Stimulated activated naive CD4-positive, alpha-beta T cell treated with Interleukin-2 at 50 U/mL for 16 hours (primary cell): ENCODE measurements at places on chromosomes 2 and 18.

GRCh38 chr18:11658989-11659388, 30.1 kb upstream of the GNAL start:
- DNase-seq: no peak

GRCh38 chr18:72197591-72197990, 346.6 kb downstream of the CBLN2 start:
- DNase-seq: no peak

DNA sequence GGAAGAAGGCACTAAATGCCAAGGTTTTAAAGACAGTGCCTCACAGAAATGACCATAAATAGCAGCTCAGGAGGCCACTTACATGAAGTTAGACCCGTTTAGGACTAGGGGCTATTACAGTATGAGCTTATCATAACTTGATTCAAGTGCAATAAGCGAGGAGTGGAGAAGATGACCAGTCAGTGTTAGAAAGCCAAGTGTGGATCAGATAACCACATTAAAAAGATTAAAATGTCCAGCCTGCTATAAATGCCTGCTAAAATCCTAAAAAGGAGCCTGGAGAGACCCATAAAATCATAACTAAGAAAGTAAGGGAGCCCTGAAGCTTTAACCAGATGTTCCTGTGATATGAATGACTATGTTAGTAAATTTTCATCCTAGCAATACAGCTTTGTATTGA, 117.5 kb upstream of the ZNF521 start:
- DNase-seq: no peak

GRCh38 chr2:10326151-10326616, 23.5 kb downstream of the HPCAL1 start:
- DNase-seq: no peak

GRCh38 chr2:43223521-43224001, 2.8 kb downstream of the ZFP36L2 start:
- DNase-seq: no peak

DNA sequence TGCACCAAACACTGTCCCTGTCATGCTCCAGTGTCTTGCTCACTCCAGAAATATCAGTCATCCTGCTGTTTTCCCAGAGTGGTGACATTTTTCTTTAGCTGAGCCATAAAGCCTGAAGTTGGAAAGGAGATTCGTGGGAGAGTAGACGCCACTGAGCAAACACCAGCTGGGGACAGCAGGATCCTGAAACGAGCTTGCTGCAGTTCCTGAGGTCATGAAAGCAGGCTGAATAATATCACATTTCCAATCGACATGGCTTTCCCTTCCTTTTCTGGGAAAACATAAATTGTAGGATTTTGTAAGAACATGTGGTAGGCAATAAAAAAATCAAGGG, 276.4 kb downstream of the CDCA7 start:
- DNase-seq: no peak

GRCh38 chr2:73906847-73907505, 14.2 kb downstream of the ACTG2 start:
- DNase-seq: no peak

GRCh38 chr2:195608768-195609454, 48.1 kb upstream of the SLC39A10 start:
- DNase-seq: no peak

GRCh38 chr2:60961457-60961856, 56.1 kb upstream of the PEX13 start:
- no peak for DNase-seq

DNA sequence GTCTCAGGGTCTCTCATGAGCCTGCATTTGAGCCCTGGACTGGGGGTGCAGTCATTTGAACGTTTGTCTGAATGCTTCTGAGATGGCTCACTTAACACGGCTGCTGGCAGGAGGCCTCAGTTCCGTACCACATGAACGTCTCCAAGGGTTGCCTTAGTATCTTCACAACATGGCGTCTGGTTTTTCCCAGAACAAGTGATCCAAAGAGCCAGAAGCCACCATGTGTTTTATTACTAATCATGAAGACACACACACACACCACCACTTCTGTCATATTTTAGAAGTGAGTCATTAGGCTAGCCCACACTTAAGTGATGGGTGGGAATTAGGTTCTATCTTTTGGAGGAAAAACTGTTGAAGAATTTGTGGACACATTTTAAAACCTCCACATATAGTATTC, 15.0 kb upstream of the MYO1B start:
- no peak for DNase-seq

DNA sequence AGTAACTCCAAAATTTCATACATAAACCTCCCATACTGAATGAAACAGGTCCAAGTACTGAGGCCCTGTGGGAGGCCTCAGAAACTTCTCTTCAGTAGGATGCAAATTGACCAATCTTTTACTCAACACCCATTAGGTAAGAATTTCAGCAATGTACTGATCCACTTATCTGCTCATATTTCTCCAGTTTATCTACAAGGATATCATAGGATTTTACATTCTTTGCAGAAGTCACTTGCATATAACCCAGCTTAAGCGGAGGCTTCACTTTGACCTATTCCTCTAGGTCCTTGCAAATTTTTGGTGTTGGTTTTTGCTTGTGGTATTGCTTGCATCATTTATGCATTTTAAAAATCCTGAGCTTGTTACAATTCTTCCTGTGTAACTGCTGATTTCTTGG, 28.8 kb upstream of the SLC3A1 start:
- no peak for DNase-seq

DNA sequence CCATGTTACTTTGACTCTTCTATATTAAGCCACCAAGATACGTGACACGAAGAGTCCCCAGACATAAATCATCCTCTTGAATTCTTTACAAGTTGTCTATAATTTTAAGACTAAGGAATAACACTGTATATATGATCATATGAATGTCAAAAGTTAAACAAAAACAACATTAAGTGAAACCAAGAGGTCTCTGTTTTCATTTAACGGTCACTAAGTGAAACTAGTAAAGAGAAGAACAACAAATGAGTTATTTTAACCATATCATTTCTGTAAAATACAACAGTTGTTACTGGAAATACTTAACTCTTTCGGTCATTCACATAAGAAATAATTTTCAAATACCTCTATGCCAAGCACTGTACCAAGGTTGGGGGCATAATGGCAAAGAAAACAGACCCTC, 45.7 kb upstream of the STK17B start:
- no peak for DNase-seq

DNA sequence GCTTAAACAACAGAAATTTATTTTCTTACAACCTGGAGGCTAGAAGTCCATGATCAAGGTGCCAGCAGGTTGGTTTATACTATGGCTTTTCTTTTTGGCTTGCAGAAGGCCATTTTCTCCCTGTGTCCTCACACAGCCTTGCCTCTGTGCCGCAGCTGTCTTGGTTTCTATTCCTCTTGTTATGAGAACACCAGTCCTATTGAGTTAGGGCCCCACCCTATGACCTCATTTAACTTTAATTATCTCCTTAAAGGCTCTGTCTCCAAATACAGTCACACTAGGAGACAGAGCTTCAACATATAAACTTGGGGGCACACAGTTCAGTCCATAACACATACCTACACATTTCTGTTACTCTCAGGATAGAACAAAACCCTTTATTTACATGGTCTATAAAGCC, 17.3 kb upstream of the RHOB start:
- no peak for DNase-seq

- DNase-seq: no peak
These were observed 6.4 kb downstream of the ZEB2 start for GRCh38 chr2:144513388-144514101.

DNA sequence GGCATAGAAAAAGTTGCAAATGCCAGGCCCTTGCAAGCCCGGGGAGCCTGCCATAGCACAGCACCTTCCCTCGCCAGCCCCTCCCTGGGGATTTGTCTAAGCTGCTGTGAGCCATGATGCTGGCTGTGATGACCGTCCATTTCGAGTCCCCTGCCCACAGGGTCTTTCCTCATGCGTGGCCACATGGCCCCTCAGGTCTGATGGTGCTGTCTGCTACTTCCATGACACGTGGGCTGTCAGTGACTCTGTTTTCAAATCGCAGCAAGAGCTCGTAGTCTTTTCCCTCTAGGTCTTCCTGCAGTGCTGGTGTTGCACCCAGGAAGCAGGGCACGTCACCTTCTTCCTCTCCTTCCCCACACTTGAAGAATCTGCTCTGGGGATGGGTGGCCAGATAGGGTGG, 15.5 kb upstream of the GNAL start:
- no peak for DNase-seq

DNA sequence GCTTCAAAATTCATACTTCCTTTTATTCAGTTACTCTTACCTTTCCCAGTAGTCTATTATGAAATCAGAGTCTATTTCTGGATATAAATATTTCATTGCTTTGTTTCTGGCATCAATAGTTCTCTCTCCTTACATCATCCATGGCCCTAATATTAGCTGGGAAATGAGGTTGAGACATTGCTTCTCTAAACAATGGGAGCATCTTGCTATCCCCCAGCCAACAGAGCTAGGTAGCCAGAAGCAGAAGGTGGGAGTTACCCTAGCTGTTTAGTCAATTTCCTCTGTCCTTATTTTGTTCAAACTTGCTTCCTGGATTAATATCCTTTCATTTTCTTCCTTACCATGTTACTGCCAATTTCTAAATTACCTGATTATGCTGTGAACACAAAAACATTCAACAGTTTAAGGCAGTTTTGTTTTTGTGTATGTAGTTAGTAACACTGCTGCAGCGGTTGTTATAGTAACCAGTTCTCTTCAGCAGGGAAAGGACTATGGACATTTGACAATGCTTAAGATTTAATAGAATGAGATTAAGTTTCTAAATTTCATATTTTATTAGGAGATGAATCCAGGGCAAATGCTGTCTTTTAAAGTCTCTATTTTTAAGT, 160.5 kb upstream of the KCNJ3 start:
- DNase-seq: no peak

- no peak for DNase-seq
These were observed 44.3 kb downstream of the ZNF516 start for GRCh38 chr18:76450452-76451395.

GRCh38 chr18:79524181-79525078, 128.7 kb downstream of the NFATC1 start:
- DNase-seq: peak; percentile 62

- no peak for DNase-seq
These were observed 558.3 kb downstream of the TNS1 start for GRCh38 chr2:217444509-217444908.

DNA sequence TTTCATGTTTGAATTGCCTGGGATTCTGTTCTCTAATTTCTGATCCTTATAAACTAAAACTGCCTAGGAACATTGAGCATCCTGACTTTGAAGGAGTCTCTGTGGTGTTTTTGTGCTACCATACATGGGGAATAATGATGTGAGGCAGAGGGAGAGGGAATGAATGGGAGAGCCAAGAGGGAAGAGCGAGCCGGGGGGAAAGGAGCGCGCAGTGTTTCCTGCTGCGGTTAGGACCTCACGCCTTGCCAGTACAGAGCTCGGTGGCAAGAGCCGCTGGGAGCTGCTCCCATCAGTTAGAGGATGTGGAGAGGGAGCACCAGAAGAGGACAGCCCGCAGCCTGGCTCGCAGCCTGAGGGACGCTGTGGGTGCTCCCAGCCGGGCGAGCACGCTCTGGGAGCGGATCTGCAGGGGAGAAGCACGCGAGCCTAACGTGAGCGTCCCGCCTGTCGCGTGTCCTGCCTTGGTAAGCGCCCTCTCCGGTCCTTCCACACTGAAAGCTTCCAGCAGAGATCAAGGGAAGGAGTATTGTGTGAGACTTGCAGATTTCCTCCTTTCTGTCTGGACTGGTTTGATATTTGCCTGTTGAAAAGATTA, 114.7 kb downstream of the FAM210A start:
- no peak for DNase-seq

DNA sequence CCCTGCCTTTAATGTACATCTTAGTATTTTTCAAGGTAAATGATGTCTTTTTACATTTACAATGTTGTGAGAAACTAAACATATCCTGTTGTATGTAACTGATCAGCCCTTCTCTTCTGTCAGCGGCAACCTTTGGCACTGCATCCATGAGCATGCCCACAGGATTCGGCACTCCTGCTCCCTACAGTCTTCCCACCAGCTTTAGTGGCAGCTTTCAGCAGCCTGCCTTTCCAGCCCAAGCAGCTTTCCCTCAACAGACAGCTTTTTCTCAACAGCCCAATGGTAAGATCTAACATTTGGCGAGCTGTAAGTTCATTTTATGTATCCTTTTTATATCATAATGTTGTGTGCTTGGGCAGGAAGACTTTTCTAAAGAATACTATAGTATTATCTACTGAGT, 46.9 kb upstream of the SCYGR2 start:
- no peak for DNase-seq

DNA sequence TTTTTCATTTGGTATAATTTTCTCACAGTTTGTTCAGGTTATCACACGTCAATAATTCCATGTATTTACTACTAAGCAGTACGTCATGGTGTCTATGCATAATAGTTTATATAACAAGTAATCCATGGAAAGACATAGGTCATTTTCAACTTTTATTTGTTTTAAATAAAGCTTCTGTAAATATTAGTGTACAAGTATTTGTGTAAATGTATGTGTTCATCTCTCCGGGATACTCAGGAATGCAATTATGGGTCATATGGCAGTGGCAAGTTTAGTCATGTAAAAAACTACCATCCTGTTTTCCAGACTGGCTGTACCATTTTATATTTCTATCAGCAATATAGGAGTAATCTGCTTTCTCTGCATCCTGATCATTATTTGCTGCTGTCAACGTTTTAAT, 231.1 kb upstream of the ZNF804A start:
- DNase-seq: no peak

- no peak for DNase-seq
These were observed 181.9 kb upstream of the MEIS1 start for GRCh38 chr2:66253066-66253465.

- DNase-seq: no peak
These were observed 70.2 kb upstream of the ITM2C start for GRCh38 chr2:230794497-230794896.

DNA sequence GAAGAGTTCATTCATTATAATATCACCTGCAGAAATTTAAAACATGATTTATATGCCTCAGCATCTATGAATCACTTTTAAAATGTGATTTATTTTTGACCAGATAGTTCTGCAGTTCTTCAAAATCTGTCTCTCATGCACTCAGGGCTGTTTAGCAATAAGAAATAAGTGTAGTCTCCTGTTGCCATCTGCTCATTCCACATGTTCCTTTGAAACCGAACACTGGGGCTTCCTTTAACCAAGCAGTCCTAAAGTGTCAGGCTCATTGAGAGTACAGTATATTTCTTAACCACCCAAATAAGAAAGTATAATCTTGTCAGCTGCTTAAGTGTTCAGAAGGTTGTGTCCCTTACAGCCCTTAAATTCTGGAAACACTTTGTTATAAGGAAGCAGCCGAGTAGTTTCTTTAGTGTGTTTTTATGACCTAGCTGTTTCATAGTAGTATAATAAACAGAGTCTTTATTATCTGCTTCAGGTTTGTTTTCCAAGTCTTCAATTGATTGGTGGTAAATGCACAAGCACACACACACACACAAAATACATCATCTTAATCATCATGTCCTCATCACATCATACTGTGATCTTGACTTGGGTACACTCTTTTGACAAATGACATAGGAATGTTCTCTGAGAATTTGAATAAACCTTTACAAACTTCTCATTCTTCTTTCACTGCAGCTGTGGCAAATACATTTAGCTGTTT, 10.4 kb downstream of the WDR7 start:
- no peak for DNase-seq

DNA sequence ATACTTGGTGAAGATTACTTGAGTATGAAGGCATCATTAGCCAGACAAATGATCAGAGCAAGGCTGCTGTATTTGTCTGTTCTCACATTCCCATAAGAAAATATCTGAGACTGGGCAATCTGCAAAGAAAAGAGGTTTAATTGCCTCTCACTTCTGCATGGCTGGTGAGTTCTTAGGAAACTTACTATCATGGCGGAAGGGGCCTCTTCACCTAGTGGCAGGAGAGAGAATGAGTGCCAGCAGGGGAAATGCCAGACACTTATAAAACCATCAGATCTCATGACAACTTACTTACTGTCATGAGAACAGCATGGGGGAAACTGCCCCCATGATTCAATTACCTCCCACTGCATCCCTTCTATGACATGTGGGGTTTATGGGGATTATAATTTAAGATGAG, 452.3 kb downstream of the GALR1 start:
- DNase-seq: no peak
